ENCODE measurements at places on chromosomes 2 and 18.

DNA sequence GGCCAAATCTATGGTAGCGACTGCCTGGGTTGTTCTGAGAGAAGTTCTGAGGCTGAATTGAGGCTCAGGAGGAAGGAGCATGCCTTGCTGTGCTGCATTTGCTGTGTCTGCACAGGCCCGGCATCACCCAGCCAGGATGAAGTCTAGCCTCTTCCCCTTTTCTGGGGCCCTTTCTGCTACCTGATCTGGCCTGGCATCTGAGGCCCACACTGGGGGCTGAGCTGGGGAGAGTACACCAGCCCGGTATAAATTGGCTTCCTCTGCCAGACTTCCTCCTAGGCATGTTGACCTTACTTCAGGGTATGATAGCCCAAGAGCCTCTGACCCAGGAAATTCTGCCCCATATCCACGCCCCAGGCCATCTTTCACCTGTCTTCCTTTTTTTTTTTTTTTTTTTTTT, 30.0 kb downstream of the MRPL35 start:
- no peak for DNase-seq

DNA sequence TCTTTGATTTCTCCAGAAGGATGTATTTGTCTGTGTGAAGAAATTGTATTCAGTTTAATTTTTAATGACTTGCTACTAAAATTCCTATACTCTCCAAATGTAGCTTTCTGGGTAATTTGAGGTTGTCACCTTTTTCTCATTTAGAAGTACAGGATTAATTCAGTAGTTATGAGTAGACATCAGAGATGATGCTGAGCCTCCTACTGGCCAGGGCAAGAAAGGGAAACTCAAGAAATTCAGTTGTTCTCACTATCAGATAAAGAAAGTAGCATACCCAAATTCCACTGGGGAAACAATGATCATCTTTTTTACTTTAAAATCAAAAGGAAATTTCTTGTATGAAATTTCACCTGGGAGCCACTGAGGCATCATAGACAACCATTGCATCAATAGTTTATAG, 199.4 kb downstream of the SATB2 start:
- DNase-seq, result no peak

GRCh38 chr18:74316257-74317170, 875 bp downstream of the C18orf63 start:
- DNase-seq, result no peak

GRCh38 chr2:98743835-98744234, 12.9 kb upstream of the MGAT4A start:
- no peak for DNase-seq

GRCh38 chr2:182754231-182754630, 38.2 kb downstream of the DNAJC10 start:
- DNase-seq, result no peak

- no peak for DNase-seq
Measured at GRCh38 chr2:239498981-239499634, 98.3 kb upstream of the HDAC4 start.

DNA sequence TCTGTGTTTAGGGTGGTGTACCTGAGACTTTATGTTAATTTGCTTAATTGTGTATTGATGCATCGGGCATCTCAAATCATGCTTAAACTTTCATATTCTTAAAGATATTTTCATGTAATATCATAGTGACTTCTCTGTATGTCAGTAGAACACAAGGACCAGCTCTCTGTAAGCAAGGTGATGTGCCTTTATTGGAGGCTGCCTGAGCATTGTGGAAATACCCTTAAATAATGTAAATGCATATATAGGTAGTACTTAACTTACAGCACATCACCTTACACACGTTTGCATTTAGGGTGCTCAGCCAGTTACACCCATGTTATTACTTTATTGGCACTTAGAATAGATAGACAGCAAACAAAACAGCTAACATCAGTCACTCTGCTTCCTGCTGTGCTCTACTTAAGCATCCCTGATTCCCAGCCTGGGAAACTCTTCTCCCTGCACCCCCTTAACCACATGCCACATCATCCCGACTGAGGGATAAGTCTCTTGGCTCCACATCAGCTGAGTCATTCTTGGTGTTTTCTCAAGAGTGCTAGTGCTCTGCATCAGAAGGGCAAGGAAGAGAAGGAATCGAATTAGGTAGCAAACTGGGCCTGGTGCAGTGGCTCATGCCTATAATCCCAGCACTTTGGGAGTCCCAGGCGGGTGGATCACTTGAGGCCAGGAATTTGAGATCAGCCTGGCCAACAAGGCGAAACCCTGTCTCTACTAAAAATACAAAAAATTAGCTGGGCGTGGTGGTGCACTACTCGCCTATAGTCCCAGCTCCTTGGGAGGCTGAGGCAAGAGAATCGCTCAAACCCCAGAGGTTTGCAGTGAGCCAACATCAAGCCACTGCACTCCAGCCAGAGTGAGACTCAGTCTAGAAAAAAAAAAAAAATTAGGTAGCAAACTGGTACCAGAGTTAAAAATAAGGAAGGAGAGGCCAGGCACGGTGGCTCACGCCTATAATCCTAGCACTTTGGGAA, 108.7 kb downstream of the MAP3K20 start:
- DNase-seq, result no peak

- DNase-seq, result no peak
Measured at GRCh38 chr2:54673501-54673998, 49.9 kb upstream of the EML6 start.

GRCh38 chr2:221455214-221455613, 116.9 kb downstream of the EPHA4 start:
- no peak for DNase-seq

- DNase-seq, result no peak
Measured at GRCh38 chr18:10736984-10737383, 211.2 kb downstream of the NAPG start.

GRCh38 chr2:120631724-120632123, 103.9 kb upstream of the GLI2 start:
- DNase-seq, result peak; percentile 74

DNA sequence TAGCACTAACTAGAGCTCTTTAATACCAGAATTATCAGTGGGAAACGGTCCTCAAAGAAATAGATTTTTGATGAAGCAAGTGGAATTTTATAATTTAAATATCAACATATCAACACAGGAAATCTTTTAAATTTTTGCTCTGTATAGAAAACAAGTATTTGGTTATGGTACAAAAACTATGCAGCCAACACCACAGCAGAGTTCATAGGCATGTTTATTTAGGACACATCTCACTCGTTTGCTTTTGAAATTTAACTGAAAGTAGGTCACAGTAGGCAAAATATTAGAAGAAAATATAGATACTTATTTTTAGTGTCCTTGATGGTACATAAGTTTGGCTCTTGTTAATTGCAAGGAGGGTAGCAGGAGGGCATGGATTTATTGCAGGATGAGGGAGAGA, 34.3 kb upstream of the TANC1 start:
- DNase-seq, result no peak

- no peak for DNase-seq
Measured at GRCh38 chr2:69034845-69035244, 21.9 kb downstream of the ANTXR1 start.

DNA sequence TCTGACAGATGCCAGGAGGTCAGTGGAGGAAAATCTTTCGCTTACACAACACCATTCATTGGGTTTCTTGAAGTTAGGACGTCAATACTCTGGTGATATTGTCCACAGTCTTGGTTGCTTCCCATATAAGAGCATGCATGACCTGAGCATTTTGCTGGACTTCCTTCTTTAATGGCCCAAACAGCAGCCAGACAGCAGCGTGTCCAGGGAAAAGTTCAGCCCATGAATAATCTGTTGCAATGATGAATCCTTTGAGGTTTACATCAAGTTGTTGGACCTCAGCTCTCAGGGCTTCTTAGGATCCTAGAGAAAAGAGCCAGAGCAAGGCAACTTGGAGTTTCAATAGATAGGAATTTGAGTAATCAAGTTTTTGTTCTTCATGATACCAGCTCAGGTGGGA, 155.6 kb upstream of the MGAT5 start:
- no peak for DNase-seq

- DNase-seq, result no peak
Measured at GRCh38 chr18:10055125-10055750, 141.4 kb downstream of the VAPA start.

- no peak for DNase-seq
Measured at GRCh38 chr18:78416853-78417252, 562.8 kb upstream of the SALL3 start.

GRCh38 chr2:126656431-126657147, 631 bp downstream of the GYPC start:
- peak; percentile 86 for DNase-seq

- DNase-seq, result no peak
Measured at GRCh38 chr2:42893047-42893758, 100.8 kb upstream of the HAAO start.

GRCh38 chr18:5451150-5451549, 92.6 kb downstream of the EPB41L3 start:
- DNase-seq, result no peak

DNA sequence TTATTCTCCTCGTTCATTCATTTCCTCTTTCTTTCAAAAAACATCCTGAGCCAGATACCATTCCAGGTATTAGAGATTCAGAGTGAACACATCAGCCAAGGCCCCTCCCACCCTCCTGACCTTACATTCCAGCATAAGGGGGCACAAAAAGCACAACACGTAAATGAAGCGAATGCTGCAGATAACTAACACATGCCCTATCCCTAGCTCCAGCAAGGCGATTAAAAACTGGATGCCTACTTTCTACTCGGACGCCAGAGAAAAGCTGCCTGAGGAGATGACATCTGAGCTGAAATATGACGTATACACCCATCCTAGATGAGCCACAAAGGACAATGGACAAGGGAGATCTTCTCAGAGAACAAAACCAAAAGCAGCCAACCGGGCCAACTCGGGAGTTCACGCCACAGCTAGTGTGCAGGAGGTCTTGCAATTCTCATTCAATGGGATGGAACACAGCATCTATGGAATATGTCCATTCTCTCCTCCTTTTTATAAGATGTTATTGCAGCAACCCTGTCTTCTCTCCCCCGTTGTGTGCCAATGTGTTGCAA, 33.5 kb downstream of the FEZ2 start:
- no peak for DNase-seq

DNA sequence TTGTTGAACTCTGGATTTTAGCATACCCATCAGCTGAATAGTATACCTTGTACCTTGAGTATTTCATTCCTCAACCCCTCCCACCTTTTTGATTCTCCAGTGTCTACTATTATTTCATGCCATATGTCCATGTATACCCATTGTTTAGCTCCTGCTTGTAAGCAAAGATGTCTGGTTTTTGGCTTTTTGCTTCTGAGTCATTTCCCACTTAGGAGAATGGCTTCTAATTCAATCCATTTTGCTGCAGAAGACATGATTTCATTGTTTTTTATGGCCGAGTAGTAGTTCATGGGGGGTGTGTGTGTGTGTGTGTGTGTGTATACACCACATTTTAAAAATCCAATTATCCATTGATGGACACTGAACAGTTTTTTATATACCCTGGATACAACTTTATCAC, 24.3 kb upstream of the MOCOS start:
- no peak for DNase-seq

DNA sequence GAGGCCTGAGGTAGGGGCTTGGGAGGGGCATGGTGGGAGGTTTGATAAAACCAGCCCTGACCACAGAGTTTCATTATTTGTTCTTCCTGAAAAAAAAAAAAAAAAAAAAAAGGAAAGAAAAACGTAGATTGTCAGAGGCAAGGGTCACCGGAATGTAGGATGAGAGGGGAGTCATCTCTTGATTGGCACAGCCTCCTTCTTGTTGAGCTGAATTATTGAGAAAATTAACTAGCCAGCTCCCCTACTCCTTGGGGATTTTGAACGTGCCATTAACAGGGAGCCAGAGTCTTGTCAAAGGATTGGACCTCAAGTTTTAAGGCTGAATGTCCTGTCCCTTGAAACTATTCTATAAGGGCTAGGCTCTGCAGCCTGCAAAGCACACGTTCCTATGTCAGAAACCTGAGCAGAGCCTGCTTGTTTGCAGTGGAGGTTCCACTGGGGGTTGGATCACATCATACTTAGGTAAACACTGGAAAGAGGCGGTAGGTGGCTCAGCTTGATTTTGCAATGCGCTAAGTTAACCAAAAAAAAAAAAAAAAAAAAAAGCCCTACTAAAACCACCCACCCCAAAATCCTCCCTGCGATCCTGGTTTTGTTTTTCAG, 2.3 kb downstream of the INHBB start:
- no peak for DNase-seq

- no peak for DNase-seq
Measured at GRCh38 chr2:166926657-166927056, 38.4 kb downstream of the XIRP2 start.

DNA sequence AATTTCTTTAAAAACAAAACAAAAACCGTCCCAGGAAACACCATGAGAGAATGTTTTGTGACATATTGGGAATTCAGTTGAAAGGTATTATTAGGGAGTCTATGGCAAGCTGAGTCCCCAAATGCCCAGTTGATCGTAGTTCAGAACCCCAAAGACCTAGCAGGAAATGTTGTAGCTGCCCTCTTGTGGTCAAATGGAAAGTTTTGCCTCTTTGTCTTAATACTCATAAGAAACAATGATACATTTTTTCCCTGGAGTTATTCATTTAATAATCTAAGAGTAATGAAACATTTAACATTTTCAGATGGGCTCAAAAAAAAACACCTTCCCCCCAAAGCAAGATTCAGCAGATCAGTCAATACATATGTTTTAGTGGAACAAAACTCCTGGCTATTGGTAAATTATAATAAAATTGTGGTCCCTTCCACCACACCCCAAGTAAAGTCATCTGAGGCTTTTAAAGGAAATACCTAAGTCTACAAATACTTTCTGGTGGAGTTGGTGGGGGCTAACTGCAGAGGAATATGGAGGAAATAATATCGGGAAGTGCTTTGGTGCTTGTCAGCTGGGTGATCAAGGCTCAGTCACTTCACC, 37.8 kb upstream of the EFEMP1 start:
- no peak for DNase-seq

DNA sequence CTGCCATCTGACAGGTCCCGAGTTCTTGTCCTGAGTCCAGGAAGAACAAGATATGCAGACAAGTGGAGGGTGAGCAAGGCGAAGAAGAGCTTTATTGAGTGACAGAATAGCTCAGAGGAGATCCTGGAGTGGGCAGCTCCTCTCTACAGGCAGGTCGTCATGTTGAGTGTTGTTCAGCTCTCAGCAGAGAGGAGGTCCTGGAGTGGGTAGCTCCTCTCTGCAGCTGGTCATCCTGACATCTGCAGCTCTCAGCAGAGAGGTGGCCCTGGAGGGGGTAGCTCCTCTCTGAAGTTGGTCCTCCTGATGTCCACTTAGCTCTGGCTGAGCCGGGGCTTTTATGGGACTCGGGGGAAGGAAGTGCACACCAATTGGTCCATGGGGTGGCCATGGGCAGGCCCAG, 90.4 kb downstream of the ATAD2B start:
- DNase-seq, result no peak

DNA sequence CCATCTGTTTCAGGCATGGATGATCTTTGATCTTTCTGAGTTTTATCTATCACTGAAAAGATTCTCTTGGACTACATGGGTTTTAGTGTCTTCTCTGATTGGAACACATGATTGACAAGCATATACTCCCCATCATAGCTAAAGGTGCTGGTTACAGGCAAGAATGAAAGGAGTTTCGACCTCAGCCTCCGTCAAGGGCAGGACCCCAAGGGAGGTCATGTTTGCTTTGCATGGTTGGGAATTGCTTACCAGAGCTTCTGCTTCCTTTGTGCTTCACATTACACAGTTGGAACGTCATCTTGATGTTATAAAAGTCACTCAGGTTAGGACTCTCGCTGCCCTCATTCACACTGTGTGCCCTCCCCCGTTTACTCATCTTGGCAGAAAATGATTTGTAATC, 287.7 kb downstream of the PIK3C3 start:
- DNase-seq, result no peak

All from mesenteric fat pad (tissue), 1 donor.